Fibroblast of skin of left biceps (primary cell): ENCODE measurements at places on chromosomes 16 and 17.
A peak's percentile ranks its signal among the peaks of the same experiment; 100 is the strongest.

DNA sequence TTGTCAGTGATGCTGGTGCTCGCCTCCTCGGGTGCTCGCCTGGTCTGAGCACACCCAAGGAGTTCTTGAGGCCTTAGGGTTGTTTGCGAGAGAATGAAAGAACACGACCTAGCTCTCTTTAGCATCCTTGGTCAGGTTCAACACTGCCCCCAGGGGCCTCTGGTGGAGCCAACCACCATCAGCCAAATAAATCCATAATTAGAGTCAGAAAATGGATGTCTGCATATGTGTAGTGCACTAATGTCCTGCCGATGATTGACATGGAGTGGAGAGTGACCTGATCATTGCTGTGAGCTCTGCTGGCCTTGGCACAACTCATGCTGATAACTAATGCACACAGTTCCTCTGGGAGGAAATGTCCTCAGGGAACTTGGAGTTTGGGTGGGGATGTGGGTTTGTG, 8.2 kb upstream of the STH start:
- DNase-seq, result no peak

GRCh38 chr16:75073545-75074303, 42.9 kb downstream of the LDHD start:
- no peak for DNase-seq

DNA sequence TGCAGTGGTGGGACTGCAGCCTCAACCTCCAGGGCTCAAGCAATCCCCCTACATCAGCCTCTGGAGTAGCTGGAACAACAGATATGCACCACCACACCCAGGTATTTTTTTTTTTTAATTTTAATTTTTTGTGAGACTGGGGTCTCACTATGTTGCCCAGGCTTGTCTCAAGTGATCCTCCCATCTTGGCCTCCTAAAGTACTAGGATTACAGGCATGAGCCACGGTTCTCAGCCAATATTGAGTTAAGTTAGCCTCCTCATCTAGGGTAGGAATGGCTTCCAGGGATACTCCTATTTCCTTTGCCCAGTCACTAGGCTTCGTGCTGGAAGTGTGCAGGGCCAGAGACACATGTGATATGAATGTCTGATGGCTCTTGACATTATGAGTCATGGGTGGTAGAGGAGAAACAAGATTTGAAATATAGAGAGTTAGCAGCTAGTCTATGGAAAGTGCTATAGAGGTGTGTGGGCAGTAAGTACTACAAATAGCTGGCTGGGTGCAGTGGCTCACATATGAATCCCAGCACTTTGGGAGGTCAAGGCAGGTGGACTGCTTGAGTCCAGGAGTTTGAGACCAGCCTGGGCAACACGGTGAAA, 8.0 kb upstream of the HES7 start:
- DNase-seq, result no peak

GRCh38 chr17:67517325-67517724, 140.2 kb downstream of the PITPNC1 start:
- DNase-seq, result no peak

GRCh38 chr17:82222816-82223215, 6.0 kb upstream of the SLC16A3 start:
- DNase-seq, result no peak

DNA sequence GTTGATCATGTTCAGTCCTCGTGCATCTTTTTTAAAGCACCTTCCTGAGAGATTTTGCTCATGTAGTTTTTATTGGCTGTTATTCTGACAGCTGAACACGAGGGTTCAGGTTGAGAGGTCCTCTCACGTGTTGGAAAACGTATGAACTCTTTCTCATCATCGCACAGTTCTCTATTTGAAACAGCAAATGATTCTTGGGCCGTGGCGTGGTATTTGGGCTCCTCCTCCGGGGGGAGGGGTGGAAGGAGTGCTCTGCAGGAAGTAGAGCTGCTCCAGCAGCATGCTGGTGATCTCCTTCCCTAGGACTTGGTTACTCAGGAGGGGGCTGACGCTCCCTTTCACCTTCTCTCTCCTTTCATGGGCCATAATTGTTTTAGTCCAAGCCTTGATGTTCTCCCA, 70.4 kb downstream of the KSR1 start:
- DNase-seq, result peak; percentile 9

- DNase-seq, result no peak
Measured at GRCh38 chr17:6313835-6314234, 121.1 kb downstream of the AIPL1 start.

- DNase-seq, result no peak
Measured at GRCh38 chr17:73089322-73090317, 2.9 kb downstream of the SLC39A11 start.

DNA sequence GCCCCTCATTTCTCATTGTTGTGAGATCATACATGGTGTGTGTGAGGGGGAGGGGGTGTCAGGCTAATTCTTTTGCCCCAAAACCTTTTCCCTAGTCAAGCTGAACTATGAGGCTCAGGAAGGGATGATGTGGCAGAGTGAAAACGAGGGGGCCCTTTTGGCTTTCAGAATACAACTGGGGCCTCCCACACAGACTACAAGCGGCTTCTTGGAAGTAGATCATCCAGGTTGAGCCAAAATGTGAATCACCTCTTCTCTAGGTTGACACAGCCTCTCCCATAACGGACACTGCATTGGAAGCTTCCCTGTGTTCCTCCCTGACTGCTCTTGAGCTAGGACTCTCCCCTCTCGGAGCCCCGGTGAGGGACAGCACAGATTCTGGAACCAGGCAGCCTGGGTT, 2.3 kb upstream of the ALKBH5 start:
- peak; percentile 4 for DNase-seq

DNA sequence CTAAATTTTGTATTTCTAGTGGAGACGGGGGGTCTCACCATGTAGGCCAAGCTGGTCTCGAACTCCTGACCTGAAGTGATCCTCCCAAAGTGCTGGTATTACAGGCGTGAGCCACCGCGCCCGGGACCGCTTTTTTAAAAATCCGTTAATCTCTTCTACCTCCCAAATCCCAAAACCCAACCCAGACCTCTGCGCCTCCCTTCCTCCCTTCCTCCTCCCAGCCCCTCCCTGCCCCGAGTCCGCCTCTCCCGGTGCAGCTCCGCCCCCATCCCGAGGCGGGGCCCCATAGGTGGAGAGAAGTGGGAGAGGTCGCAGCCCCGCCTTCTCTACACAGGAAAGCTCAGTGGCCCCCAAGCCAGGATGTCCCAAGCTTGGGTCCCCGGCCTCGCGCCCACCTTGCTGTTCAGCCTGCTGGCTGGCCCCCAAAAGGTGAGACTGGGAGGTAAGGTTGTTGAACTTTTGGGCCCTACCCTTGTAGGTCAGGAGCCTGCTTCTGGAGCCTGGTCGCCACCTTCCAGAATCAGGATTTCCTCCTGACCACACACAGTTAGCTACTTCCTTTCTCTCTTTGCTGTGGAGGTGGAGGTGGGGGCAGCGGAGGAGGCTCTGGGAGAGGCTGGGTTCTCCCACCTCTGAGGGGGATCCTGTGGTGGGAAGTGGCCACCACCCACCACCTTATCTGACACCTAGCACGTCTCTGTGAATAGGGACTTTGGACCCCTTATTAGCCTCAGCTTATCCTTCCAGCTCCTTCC, at the start of gene TMEM92:
Gene TMEM92 (plus strand): TSS at position 325 of the 755 bp plus-strand sequence. CDS start 36 bp downstream, at position 361.
- no peak for DNase-seq
